NCI-H2227 treated with DMSO at 0.1 percent for 48 hours (cell line): ENCODE measurements at places on chromosomes 3 and 15.

GRCh38 chr3:150169330-150169940 is 198.7 kb upstream of the PFN2 start:
- no peak for DNase-seq

DNA sequence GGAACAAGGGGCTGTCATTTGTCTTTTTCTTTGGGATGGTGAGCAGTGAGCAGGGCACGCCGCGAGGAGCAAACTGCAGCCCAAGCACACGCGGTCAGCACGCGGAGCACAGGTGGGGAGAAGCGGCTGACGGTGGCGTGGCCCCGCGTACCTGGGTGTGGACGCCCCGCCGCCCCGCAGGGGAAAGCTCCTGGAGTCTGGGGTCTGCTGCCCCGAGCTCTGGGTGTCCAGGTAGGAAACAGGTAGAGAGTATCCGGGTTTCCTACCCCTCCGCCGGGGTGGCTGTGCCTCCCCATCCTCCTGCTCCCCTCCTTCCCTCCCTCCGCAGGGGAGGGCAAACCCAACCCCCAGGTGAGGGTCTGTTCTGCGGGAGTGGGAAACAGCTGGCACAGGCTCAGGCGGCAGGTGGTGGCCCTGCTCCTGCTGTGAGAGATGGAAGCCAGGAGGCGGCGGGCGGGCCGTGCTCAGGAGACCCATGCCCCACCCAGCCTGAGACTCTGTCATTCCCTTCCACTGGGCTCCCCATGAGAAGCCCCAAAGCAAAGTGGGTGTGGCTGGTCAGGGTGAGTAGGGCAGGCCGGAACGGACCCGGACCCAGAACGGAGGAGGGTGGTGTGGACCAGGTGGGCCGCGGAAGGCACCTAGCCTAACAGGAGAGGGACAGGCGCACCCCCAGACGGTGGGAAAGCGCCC is 56.9 kb upstream of the CGNL1 start:
- no peak for DNase-seq

GRCh38 chr15:39034816-39035215 is 470.2 kb upstream of the RASGRP1 start:
- no peak for DNase-seq

DNA sequence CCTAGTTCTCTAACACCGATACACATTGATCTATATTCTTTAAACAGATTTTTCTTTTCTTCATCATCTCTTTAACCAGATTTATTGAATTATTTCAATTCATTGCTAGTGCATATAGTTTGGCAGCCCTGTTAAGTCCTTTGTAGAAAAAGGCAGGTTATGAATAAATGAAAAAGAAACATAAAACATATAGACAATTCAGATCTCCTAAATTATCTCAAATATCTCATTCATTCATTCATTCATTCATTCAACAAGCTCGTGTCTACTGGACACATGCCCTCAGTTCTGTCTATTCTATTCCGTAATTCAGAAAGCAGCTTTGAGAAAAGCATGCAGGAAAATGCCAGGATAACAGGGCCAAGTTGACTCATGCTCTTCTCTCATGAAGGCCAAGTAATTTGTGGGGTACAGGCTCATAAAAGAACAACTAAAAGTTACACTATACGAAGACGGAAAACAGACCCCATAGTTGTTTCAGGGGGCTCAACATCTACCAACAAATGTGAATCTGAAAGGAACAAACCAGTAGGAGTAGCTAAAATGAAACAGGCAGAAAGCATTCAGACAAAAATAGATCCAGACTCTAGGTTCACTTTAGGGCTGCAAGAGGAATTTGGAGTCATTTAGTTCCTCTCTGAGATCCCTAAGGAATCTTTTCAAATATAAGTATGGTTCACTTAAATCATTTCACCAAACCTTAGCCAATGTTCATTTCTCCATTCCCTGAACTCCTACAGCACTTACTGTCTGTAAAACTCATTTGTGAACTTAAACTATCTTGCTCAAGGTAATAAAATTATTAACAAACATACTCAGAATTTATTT is 7.5 kb downstream of the ZNF148 start:
- DNase-seq: no peak

DNA sequence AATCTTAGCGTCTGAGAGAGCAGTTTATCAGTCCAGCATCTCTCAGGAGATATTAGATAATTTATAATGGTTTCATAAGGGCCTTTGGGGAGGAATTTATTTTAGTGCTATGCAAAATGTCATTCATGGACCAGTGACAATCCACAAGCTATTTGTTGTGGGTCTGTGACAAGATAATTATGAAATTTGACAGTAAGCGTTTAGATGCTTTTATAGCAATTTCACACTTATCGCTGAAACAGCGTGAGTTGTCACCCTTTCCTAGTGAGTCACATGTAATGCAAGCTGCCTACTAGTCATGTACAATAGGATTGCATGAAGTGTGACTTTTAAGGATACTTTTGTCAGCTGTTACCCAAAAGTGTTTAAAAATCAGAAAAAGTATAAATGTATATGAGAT is 315.6 kb upstream of the THBS1 start:
- no peak for DNase-seq
